CD4-positive, alpha-beta T cell treated with Interleukin-15 for 1 hour (primary cell): ENCODE measurements at places on chromosomes 12 and 14.

- no peak for DNase-seq
These were observed 5.9 kb downstream of the TBX3 start for GRCh38 chr12:114678028-114678427.

GRCh38 chr12:5301539-5301938, 130.4 kb upstream of the NTF3 start:
- DNase-seq, result no peak

DNA sequence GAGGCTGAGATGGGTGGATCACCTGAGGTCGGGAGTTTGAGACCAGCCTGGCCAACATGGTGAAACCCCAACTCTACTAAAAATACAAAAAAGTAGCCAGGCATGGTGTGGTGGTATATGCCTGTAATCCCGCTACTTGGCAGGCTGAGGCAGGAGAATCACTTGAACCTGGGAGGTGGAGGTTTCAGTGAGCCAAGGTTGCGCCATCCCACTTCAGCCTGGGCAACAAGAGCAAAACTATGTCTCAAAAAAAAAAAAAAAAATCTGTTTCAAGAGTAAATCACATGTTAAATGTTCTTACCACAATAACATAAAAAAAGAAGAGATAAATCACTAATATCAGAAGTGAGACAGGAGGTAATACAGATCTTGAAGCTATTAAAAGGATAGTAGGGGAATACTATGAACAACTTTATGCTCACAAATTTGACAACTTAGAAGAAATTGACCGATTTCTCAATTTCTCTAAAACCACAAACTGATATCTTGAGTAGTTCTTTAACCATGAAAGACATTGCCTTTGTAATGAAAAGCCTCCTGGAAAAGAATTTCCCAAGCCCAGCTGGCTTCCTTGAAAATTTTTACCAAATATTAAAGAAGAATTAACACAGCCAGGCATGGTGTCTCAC, 37.7 kb downstream of the TAOK3 start:
- no peak for DNase-seq

DNA sequence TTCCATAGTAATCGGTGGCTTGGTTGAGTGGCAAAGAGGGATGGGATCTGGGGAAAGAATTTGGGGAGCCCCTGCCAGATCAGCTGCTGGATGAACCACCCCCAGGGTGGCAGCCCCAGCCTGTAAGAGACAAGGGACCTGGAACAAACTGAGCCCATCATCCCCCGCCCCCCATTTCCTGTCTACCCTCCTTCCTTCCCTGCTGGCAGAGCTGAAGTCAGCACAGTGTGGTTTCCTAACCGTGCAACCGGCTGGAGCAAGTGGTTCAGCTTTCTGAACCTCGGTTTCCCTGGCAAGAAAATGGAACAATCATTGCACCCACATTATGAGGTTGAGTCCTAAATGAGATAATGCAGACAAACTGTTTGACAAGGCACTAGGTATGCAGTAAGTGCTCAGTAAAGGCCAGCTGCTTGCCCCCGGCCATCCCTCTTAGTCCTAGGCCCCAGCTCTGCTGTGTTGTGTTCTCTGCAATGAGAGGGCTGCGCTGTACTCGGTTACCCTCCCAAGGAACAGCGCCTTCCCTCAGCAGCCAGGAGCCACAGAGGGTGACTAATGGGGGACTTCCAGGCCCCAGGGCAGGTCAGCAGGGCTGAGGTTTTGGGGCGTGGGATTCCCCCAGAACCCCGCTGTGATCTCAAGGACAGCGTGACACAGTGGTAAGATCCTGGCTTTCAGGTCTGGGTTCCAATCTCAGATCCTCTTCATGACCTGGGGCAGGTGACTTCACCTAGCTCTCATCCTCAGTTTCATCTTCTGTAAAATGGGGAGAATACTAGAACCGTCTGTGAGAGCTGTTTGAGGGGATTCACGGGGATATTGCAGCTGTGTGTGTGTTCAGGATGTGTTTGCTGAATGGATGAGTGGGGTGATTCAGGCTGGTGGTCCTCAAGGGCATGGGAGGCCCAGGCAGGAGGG, 16.5 kb downstream of the SELPLG start:
- DNase-seq, result peak; percentile 86

DNA sequence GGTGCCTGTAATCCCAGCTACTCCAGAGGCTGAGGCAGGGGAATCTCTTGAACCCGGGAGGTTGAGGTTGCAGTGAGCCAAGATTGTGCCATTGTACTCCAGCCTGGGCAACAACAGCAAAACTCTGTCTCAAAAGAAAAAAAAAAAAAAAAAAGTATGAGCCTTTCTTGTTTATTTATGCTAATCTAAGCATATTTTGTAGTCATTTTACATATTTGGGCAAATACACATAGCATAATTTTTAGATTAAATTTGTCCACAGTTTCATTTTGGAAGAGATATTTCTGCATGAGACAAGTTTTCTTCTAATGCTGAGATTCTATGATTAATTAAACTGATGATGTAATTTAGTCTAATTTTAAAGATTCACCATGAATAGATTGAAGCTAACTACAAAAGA, 494.4 kb downstream of the TMTC2 start:
- no peak for DNase-seq

- DNase-seq, result no peak
These were observed 7.9 kb upstream of the AVIL start for GRCh38 chr12:57826400-57826799.

DNA sequence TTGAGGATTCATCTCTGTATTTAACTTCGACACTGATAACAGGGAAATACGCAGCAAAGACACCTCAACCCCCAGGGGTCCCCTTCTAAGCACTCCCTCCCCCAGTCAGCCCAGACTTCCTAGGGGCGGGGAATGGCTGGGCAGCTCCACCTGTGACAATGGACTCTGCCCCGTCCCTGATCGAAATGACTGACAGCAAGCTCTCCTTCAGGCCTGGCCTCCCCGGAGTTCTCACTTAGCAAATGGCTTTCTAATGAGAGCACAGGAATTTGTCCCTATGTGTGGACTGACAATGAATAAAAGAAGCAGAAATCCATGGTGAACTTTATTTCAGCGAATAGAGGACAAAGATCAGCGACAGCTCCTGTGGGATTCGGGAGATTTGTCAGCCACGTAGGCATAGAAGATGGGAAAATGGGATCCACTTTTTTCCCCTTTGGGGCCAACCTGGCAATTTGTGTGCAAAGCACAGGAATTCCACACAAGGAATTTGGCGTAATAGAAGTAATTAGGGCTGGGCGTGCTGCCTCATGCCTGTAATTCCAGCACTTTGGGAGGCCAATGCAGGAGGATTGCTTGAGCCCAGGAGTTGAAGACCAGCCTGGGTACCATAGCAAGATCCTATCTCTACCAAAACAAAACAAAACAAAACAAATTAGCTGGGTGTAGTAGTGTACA, 63.8 kb downstream of the TNFAIP2 start:
- DNase-seq, result no peak

GRCh38 chr14:50957296-50957695, 13.0 kb upstream of the PYGL start:
- no peak for DNase-seq

GRCh38 chr14:21940887-21941856, 267.6 kb upstream of the OR4E1 start:
- peak; percentile 29 for DNase-seq

DNA sequence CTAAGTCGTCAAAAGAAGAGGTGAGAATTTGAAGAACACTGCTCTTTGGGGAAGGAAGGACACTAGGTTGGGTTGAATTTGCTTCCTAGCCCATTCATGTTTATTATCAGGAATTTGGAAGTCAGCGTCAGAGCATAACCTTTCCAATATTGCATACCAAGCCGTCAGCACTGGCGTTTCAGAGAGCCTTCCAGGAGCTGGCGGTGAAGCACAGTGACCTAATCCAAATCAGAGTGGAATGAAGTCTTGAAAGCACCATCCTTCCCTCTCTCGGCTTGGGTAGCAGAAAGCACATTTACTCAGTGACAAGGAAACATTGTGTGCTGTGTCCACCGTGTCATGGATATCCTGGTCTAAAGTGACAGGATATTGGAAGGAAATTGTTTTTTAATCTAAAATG, 240.3 kb upstream of the PELI2 start:
- DNase-seq, result no peak

GRCh38 chr14:66085224-66085623, 400.9 kb upstream of the CCDC196 start:
- no peak for DNase-seq

DNA sequence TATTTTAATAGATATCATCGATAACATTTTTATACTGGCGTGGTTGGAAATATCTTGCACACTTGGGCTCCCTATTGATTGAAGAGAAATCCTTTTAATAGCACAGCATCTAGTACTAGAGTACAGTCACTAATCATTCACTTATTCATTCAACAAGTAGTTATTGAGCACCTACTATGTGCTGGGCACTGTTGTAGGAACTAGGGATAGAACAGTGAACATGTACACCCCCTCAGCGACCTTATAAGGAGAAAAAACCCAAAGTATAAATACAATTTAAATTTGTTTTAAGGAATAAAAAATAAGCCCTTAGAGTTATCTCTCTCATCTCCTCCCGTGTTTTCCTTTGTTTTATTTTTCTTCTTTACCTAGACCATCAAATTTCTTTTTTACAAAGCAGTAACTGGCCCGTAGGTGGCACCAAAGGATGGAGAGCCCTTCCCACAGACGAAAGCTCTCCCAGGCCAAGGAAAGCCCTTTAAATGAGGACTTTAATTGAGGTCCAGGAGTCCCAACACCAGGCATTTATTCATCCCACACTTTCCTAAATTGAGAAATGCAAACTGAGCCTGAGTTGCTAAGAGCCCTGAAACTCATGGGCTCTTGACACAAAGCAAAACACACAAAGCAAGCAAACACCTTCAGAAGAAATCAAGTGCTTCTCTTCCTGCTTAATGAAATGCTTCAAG, 29.0 kb downstream of the PEBP1 start:
- DNase-seq, result no peak

DNA sequence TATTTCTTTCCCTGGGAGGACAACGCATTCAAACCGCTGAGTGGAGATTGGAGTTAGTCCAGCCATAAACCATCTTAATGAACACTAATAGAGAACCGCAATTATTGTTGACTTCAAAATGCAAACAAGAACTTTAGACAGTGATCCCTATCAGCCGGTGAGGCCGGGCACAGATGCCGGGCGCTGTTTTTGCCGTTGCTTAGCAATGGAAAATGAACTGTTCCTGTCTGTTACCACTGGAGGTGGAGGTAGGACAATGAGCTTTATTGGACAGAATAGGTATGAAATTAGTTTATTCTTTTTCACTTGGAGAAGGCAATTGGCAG, 216.8 kb downstream of the TTC8 start:
- DNase-seq, result no peak

DNA sequence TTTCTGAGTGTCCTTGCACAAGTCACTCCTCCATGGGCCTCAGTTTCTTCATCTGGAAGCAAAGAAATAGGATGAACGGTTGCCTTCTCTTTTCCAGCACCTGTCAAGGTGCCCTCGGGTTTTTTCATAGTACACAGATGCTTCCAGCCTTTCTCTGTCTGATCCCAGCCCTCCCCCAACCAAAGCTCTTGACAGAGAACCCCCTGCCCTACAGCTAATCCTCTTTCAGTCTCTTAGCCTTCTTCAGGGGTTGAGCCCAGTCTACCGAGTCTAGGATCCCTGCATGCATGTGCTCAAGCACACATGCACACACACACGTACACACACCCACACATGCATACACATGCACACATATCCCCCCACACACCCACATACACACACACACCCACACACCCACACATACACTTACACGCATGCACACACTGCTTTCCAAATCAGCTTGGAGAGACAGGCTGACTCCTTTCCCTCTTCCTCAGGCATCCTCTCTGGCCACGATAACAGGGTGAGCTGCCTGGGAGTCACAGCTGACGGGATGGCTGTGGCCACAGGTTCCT, 4.7 kb downstream of the CDCA3 start:
- no peak for DNase-seq

DNA sequence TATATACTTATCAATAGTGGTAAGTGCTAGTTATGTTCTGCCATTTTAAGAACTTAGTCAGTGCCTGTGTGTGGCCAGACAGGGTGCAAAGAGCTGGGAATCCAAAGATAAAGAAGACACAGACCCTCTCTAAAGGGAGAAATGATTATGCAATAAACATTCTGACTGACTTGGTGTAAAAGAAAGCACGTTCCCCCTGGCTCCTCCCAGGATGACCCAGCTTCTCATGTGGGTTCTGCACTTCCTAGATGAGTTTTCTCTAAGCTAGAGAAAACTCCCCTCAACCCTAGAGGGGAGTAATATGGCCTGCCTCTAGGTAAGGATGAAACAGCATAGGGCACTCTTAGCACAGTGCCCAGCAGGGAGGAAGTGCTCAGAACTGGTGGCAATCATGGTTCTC, 231.2 kb downstream of the VRK1 start:
- no peak for DNase-seq

- no peak for DNase-seq
These were observed 576.1 kb downstream of the ALG10 start for GRCh38 chr12:34598352-34598827.

GRCh38 chr14:88079624-88080023, 74.7 kb downstream of the GPR65 start:
- DNase-seq, result no peak

GRCh38 chr14:90551070-90551704, 154.4 kb downstream of the CALM1 start:
- no peak for DNase-seq

GRCh38 chr14:26444822-26445221, 153.0 kb downstream of the NOVA1 start:
- no peak for DNase-seq

DNA sequence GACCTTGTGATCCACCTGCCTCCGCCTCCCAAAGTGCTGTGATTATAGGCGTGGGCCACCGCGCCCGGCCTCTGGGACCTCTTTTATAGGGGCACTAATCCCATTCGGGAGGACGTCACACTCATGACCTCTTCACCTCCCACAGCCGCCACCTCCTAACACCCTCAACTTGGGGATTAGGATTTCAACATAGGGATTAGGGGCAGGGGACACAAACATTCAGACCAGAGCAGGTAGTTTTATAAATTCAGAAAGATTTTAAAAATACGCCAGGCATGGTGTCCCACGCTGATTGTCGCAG, 49.4 kb downstream of the TPCN1 start:
- no peak for DNase-seq

DNA sequence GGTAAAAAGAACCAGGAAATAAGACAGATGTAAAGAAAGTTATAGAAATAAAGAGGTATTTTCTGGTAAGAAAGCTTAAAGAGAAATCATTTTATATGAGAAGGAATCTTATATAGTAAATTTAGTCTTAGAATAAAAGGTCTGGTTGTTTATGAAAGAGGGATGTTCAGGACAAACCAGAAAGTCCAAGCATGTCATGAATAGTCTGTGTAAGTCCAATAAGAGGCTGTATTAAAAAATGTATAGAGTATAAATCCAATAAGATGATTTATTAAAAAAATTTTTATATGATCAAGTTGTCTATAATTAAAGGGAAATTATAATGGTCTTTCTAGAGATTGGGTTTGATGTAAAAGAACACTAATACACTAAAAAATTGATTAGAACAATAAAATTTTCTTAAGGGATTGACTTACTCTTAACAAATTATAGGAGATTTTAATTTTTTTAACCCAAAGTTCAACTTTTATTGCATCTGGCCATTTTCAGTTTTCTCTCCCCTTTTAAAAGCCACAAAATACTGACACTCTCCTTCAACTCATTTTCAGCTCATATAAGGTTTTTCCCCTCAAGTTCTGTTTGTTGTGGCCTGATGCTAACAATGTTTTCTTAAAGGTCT, 35.1 kb downstream of the ST8SIA1 start:
- DNase-seq, result no peak
